ENCODE measurements at places on chromosomes 3 and 15.

GRCh38 chr15:78638658-78639314 is 2.2 kb downstream of the CHRNB4 start:
- peak; percentile 51 for DNase-seq
- H3K4me1 ChIP-seq = peaks cover 10% of the 10 kb centered on the region
- no peak overlapping the region for H3K4me3 ChIP-seq
- H3K27ac ChIP-seq = no peak overlapping the region
- no peaks in the 10 kb centered on the region for H3K36me3 ChIP-seq

GRCh38 chr3:182905623-182906022 is 74.7 kb downstream of the DCUN1D1 start:
- H3K36me3 ChIP-seq = peaks cover 55% of the 10 kb centered on the region
- H3K4me3 ChIP-seq = no peak overlapping the region
- no peaks in the 10 kb centered on the region for H3K27me3 ChIP-seq
- no peaks in the 10 kb centered on the region for H3K4me1 ChIP-seq

GRCh38 chr15:40878785-40879184 is 4.8 kb upstream of the RHOV start:
- H3K27me3 ChIP-seq = no peaks in the 10 kb centered on the region
- DNase-seq = no peak
- H3K27ac ChIP-seq = no peak overlapping the region
- H3K4me3 ChIP-seq = no peak overlapping the region

- no peaks in the 10 kb centered on the region for H3K27me3 ChIP-seq
- H3K4me1 ChIP-seq = no peaks in the 10 kb centered on the region
- DNase-seq = no peak
These were observed 31.9 kb downstream of the UBXN7 start for GRCh38 chr3:196400331-196400730.

DNA sequence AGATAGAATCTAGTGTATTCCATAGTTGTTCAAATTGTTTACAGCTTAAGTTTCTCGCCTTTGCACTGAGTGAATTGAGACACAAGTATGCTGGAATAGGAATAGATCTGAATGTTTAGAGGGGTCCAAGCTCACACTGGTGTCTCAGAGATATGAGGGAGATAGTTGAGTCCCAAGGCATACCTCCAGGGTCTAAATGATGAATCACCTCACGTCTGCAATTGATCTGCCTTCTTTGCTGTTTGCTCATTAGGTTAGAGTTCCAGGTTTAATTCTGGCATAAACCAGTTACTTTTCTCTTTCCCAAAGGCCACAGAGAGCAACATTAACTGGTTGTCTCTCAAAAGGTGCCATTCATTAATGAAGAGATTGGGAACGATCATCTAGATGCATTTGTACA is 106.3 kb upstream of the MME start:
- no peaks in the 10 kb centered on the region for H3K36me3 ChIP-seq
- no peak for DNase-seq
- no peaks in the 10 kb centered on the region for H3K27me3 ChIP-seq
- H3K27ac ChIP-seq = no peak overlapping the region

DNA sequence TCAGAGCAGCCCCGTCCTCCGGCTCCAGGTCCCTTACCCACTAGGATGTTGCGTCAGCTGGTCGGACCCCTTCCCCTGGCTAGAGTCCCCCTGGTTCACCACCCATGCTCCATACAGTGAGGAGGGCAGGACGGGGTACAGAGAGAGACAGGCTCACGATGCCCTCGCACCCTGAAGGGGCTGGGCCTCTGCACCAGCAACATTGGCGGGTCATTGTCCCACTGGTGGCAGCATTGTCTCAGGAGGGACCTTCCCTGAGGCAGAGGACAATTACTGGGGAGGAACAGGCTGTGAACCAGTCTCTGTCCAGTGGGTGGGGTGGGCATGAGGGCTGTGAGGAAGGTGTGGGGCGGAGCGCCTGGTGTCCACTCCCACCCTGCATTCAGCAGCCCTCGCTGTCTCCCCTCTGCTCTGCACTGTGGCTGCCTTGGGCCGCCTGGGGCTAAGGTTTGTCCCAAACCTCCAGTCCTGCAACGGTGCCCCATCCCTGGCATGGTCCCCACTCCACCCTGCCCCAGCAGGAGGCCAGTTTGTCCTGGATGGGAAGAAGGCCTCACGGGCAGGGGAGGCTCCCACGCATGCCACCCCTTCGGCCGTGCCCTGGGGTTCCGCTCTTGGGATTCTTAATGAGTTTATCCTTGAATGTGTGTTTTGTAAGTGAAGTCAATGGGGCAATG is 48.0 kb upstream of the KLF13 start:
- H3K27me3 ChIP-seq = no peaks in the 10 kb centered on the region
- DNase-seq = peak; percentile 57
- no peak overlapping the region for H3K4me3 ChIP-seq
- H3K36me3 ChIP-seq = no peaks in the 10 kb centered on the region

- no peak overlapping the region for H3K27ac ChIP-seq
- no peaks in the 10 kb centered on the region for H3K27me3 ChIP-seq
These were observed 157.1 kb upstream of the TGFBR2 start for GRCh38 chr3:30449290-30449632.

GRCh38 chr3:57451150-57451846 is 92.8 kb downstream of the DNAH12 start:
- H3K4me3 ChIP-seq = no peak overlapping the region
- H3K27me3 ChIP-seq = no peaks in the 10 kb centered on the region
- no peak for DNase-seq
- H3K4me1 ChIP-seq = no peaks in the 10 kb centered on the region
- H3K27ac ChIP-seq = no peak overlapping the region
- H3K36me3 ChIP-seq = no peaks in the 10 kb centered on the region

- no peak for DNase-seq
- H3K36me3 ChIP-seq = no peaks in the 10 kb centered on the region
- no peak overlapping the region for H3K27ac ChIP-seq
- no peaks in the 10 kb centered on the region for H3K27me3 ChIP-seq
- H3K4me3 ChIP-seq = no peak overlapping the region
These were observed 29.8 kb upstream of the CHL1 start for GRCh38 chr3:166799-167198.

- no peaks in the 10 kb centered on the region for H3K36me3 ChIP-seq
- no peak for DNase-seq
- H3K4me3 ChIP-seq = no peak overlapping the region
- peak overlapping the region; percentile 62 for H3K27ac ChIP-seq
- H3K4me1 ChIP-seq = peaks cover 5% of the 10 kb centered on the region
- no peaks in the 10 kb centered on the region for H3K27me3 ChIP-seq
These were observed 69.1 kb upstream of the CACNA2D3 start for GRCh38 chr3:54053211-54053610.

GRCh38 chr15:100030586-100031229 is 297.5 kb upstream of the LYSMD4 start:
- H3K27me3 ChIP-seq = no peaks in the 10 kb centered on the region
- peaks cover 5% of the 10 kb centered on the region for H3K4me1 ChIP-seq
- no peak for DNase-seq
- H3K27ac ChIP-seq = no peak overlapping the region

- no peaks in the 10 kb centered on the region for H3K27me3 ChIP-seq
- H3K4me1 ChIP-seq = no peaks in the 10 kb centered on the region
These were observed 19.9 kb upstream of the RTP2 start for GRCh38 chr3:187722206-187722612.

GRCh38 chr15:90834626-90835025 is 33.8 kb upstream of the FURIN start:
- peaks cover 26% of the 10 kb centered on the region for H3K4me1 ChIP-seq
- no peak overlapping the region for H3K4me3 ChIP-seq
- H3K27me3 ChIP-seq = no peaks in the 10 kb centered on the region
- H3K36me3 ChIP-seq = no peaks in the 10 kb centered on the region
- DNase-seq = no peak
- H3K27ac ChIP-seq = no peak overlapping the region

GRCh38 chr3:129398803-129399144 is 29.7 kb downstream of the EFCAB12 start:
- H3K4me1 ChIP-seq = peaks cover 11% of the 10 kb centered on the region
- H3K36me3 ChIP-seq = peaks cover 6% of the 10 kb centered on the region
- H3K27me3 ChIP-seq = no peaks in the 10 kb centered on the region
- peak overlapping the region; percentile 77 for H3K4me3 ChIP-seq
- no peak for DNase-seq
- peak overlapping the region; percentile 93 for H3K27ac ChIP-seq

DNA sequence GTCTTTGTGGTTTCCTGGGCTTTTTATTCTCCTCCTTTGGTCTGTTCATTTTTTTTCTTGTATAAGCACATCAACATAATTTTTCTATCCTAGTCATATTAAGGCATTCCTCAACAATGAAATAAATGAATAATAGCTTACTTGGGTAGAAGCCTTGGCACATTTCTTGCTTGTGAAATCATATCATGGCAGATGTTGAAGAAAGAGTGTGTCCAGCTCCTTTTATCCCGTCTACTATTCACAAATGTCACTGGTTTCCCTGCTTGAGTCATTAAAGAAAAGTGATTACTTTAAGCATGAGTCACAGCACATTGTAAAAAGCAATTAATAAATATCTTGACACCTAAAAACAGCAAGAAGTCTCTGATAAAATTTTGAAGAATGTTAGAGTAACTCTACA is 42.1 kb downstream of the MINAR1 start:
- H3K27me3 ChIP-seq = no peaks in the 10 kb centered on the region
- H3K27ac ChIP-seq = no peak overlapping the region
- no peaks in the 10 kb centered on the region for H3K36me3 ChIP-seq
- H3K4me3 ChIP-seq = no peak overlapping the region
- no peak for DNase-seq
- no peaks in the 10 kb centered on the region for H3K4me1 ChIP-seq

DNA sequence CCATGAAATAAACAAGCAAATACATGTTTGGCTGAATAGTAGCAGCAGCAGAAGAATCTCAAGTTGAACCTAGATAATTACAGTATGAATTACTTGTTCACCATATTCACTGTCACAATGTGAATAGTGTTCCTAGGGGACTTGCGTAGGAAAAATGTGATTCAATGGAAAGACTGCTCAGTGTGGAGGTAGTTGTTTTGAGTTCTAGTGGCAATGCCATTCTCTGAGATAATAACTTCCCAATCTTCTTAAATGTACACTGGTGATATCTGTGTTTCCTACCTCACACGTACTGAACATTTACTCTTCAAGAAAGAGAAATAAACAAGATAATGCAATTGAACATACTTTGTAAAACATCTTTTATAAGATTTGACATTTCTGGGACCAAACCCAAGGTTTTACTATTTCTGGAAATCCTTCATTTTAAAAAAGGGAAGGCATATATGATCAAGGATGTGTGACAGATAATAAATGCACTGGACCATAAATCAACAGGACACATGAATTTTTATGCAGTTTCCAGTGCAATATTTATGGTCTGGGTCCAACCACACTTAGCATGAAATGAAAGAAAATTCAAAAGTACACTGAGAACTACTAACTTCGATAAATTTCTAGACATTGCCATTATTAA is 598.3 kb upstream of the ZNF385D start:
- DNase-seq = no peak
- H3K27ac ChIP-seq = no peak overlapping the region
- H3K27me3 ChIP-seq = no peaks in the 10 kb centered on the region
- no peaks in the 10 kb centered on the region for H3K4me1 ChIP-seq

- peaks cover 5% of the 10 kb centered on the region for H3K4me1 ChIP-seq
- no peaks in the 10 kb centered on the region for H3K27me3 ChIP-seq
- no peak overlapping the region for H3K4me3 ChIP-seq
- no peak for DNase-seq
These were observed 174.6 kb upstream of the TBL1XR1 start for GRCh38 chr3:177371888-177372287.

DNA sequence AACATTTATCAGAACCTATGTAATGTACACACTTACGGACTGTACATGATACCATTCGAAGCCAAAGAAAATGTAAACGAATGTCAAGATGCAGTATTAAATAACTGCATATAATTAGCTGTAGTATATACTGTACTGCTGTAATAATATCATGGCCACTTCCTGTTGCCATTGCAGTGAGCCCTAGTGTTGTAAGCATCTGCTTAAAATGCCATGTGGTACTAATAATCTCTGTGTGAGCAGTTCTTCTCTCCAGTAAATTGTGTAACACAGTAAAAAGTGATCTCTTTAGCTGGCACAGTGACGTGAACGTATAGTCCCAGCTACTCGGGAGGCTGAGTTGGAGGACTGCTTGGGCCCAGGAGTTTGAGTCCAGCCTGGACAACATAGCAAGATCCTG is 8.6 kb downstream of the SPG11 start:
- no peak for DNase-seq
- H3K27ac ChIP-seq = no peak overlapping the region
- H3K27me3 ChIP-seq = no peaks in the 10 kb centered on the region
- peaks cover 98% of the 10 kb centered on the region for H3K36me3 ChIP-seq

DNA sequence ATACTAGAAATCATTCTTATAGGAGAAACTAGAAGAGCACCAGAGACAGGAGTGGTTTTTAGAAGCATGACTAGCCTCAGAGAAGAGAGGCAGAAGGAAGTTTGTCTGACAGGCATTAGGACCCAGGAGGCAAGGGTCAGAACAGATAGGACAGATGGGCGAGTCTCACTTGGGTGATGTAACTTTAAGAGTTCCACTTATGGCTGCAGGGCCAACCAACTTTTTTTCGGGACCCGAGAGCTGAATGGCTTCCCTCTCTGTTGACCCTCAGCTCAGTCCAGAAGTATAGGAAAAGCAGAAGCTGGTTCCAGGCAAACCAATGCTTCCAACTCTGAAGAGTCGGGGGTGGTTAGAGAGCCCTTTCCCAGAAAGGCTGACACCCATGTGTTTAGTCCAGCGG is 136.6 kb upstream of the SETMAR start:
- H3K36me3 ChIP-seq = no peaks in the 10 kb centered on the region
- H3K27me3 ChIP-seq = no peaks in the 10 kb centered on the region
- DNase-seq = no peak
- no peak overlapping the region for H3K4me3 ChIP-seq

- no peak for DNase-seq
- no peaks in the 10 kb centered on the region for H3K36me3 ChIP-seq
- no peak overlapping the region for H3K4me3 ChIP-seq
- no peaks in the 10 kb centered on the region for H3K27me3 ChIP-seq
- H3K27ac ChIP-seq = no peak overlapping the region
These were observed 107.2 kb downstream of the IGSF11 start for GRCh38 chr3:118927449-118927848.

DNA sequence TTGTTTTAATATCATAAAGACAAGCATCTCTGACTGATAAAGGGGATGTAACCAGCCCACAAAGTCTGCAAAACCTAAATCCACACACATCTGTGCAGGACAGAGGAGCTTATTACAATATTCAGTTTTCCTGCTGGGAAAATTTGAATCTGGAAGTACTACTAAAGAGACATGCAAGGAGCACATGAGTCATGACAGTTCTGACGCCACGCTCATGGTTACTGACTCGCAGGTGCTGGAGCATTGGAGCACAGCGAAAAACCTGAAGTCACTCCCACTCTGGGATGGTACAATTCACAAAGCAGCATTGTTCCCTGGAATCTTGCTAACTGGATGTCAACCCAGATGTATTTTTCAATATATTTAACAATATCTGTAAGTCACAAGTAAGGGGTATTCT is 7.6 kb upstream of the ISL2 start:
- H3K4me3 ChIP-seq = no peak overlapping the region
- no peak overlapping the region for H3K27ac ChIP-seq
- DNase-seq = no peak
- no peaks in the 10 kb centered on the region for H3K36me3 ChIP-seq
- no peaks in the 10 kb centered on the region for H3K4me1 ChIP-seq
